Inflammatory macrophage (primary cell): ENCODE measurements at places on chromosomes 16 and 17.

- DNase-seq: no peak
Observed at GRCh38 chr16:77696149-77696548, 26.2 kb upstream of the NUDT7 start.

GRCh38 chr17:27882162-27882840 lies 10.9 kb downstream of the LYRM9 start:
- DNase-seq: no peak

DNA sequence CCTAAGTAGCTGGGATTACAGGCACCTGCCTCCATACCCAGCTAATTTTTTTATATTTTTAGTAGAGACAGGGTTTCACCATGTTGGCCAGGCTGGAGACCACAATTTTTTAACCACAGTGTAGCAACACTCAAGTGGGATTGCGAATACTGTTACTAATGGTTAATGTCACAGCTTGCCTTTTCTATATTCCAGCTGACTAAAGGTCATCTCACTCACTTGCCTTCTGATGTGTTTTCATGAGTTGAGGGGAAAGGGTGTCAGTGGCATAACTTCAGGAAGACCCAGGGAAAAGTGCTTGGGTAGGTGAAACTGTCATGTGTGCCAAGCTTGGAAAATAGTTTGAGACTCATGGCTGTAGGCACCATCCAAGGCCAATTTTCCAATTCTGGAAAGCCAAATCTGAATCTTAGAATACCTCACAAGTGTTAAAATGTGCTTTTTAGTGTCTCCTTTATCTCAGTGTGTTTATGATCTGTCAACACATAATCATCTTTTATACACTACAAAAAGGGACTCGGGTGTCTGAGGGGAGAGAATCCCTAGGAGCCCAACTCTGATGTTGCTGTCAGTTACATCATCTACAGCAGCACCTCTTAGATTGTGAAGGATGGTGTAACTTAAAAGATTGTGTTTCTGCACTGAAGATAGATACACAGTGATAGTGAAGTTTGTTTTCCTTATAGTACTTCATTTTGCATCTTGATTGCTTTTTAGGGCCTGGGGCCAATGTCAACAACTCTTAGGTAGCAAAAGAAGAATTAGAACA lies 27.1 kb downstream of the OGFOD1 start:
- DNase-seq: peak; percentile 49

GRCh38 chr16:89094252-89094879 lies 714 bp downstream of the ACSF3 start:
- no peak for DNase-seq

- DNase-seq: no peak
Observed at GRCh38 chr16:80041410-80041809, 440.9 kb upstream of the MAF start.

DNA sequence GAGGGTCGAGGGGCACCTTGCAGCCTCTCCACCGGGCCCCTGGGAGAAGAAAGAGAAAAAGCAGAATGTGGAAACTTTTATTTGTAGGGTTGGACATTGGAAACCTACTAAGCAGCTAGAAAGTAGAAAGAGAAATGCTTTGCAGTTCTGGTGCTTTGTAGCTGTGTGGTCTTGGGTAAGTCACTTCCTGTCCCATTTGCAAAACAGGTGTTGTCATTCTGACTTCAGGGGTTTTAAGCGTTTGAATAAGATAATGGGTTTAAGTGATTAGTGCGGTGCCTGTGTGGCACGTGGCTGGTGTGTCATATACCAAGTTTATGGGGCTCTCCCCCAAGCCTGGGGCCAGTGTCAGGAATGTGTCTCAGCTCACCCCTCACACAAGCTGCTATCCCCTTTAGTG lies 1.6 kb downstream of the CA4 start:
- DNase-seq: no peak

DNA sequence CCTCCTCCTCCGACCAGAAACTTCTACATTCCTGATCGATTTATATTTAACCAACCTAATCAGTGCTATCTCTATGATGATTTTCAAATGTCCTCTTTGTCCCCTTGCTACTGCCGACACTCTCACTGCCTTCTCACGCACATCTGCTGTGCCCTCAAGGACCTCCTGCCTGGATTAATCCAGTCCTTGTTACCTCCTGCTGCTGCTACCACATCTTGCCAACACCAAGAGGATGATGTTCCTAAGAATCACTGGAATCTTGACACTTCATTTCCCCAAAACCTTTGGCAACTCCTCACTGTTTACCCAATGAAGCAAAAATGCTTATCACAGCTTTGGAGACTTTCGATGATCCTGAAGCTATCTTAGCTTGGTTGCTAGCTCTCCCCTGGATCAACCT lies 287.3 kb upstream of the AXIN2 start:
- DNase-seq: no peak

DNA sequence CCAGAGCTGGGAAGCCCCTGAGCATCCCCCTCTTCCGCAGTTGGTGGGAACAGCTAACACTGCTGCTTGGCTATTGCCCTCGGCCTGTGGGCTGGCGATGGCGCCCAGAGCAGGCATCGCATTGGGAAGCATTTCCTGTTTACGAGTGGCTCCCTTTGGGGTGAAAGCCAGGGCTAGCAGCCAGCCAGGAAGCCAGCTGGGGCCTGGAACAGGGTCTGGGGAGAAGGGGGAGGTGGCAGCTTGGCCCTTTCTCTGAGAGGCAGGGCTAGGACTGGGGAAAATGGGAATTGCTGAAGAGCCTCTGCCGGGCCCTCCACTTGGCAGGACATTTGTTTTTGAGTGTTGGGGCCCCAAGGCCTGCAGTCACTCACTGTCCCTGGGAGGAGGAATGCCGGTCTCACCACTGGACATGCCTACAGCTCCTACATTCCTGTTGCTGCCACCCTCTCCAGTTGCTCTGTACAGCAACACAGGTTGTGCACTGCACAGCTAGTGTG lies 2.4 kb upstream of the MTSS2 start:
- DNase-seq: no peak

DNA sequence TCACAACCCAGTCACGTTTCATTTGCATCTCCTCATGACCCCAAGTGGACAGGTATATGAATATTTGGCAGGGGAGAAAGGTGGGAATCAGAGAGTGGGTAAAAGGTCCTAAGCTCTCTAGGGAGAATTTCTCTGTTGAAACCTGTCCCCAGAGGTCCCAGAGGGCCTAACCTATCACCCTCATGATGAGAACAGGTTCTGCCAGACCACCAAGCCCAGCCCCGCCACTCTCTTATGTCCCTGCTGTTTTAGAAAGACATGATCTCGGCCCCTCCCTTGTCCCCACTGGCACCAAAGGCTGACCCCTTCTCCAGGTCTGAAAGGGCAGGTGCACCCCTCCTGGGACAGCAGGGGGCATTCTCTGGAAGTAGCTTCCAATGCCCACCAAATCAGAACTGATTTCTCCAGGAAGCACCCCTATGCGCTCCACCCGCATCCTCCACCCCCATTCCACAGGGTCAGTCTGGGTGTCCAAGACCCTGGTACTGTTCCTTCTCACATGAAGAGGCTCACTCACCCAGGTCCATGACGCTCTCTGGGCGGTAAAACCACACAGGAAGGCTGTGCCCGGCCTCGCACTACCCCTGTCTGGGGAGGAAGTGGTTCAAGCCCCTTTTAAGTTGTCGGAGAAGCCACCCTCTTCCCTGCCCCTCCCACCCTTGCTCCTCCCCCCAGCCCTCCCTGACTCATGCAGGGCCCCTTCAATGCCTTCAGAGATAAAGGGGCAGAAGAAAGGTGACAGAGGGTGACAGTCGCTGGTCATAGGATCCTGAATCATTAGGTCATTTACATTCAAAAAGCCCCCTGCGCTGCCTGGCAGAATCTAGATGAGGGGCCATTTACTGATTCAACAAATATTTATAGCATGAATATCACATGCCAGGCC lies at the start of gene CCR7:
CCR7 (minus strand) TSS at position 590 of the 886 bp plus-strand sequence; CDS start at position 527, 63 bp downstream.
- DNase-seq: no peak

DNA sequence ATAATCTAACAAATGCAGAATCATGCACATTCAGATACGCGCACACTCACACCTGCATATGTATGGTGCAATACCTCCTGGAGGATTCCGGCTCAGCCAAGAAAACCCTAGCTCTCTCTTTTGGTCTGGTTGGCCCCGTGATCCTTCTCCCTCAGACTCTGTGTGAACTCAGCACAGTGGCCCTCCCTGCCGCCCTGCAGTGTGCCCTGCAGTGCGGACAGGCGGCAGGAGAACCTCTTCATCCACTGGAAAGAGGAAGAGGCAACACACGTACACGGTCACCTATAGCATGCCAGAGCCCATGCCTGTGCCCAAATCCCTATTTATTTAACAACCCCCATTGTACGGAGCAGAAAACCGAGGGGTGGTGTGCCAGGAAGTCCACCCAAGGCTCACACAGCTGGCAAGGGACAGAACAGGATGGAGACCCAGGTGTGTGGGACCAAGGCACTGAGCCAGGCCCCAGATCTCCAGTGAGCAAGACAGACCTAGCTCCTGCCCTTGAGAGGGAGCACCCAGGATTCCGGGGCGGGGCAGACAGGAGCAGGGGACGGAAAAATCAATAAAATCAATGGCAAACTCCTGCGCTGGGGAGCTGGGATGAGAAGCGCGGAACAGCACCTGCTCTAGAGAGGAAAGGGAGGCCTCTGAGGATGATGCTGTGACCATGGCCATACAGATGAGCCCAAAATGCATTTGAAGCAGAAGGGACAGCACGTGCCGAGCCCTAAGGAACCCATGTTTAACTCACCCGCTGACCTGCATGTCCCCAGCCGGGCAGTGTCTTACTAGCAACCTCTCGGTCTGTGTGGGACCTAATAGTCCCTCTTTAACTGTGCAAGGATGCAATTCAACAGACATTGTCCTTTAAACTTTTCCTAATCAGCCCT lies 54.7 kb upstream of the CIBAR2 start:
- DNase-seq: no peak

GRCh38 chr16:67977469-67978227 lies 2.7 kb downstream of the DPEP3 start:
- no peak for DNase-seq

DNA sequence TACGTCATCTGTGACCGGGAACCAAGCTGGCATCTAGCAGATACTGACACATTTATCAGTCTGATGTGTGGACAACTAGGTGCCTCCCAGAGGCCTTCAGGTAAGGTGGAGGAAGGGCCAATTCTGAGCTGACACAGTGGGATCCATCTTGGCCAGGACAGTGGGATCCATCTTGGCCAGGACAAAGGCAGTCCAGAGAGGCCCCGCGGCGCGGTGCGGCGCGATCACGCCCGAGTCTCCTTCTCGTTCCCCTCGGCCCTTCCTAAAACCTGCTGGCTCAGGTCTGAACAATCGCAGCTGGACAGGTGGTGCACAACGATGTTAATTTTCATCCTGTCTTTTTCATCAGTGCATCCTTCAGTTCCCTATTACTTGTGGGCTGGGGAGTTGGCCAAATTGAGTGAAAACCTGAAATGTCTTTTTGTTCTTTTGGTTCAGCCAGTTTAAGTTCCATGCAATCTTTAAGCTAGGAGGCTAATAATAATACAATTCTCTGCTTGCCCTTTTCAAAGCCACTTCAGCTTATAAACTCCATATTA lies 486 bp upstream of the WSB1 start:
- no peak for DNase-seq

GRCh38 chr16:89241187-89242007 lies 23.9 kb downstream of the ZNF778 start:
- peak; percentile 54 for DNase-seq

- DNase-seq: peak; percentile 60
Observed at GRCh38 chr16:2004795-2005517, 4.7 kb downstream of the ZNF598 start.

DNA sequence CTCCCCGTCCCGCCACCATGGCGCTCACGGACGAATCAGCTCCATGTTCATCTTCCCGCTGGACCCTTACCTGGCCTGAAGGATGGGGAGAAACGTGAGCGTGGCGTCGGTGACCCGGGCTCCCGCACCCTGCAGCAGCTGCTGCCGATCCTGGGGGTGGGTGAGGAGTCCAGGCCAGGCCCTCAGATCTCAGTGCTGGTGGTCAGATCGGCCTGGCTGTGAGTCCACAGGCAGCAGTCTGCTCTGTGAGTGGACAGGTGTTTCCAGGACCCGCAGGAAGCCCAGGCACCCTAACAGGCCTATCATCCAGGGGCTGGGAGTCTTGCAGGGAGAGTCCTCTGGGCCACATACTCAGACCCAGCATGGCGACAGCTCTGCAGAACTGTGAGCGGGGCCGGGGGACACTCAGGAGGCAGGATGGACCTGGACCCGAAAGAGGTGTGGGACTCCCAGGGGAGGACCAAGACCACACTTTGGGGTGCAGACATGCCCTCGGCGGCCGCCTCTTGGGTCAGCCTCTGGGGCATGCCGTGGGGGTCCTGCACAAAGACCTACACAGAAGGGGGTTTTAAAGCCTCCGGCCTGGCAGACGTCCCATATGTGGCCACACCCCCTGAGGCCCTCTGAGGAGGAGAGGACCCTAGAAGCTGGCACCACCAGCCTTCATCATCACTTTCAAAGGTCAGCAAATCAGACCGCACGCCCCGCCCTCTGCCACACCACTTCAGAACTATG lies 27.2 kb upstream of the ZNF469 start:
- no peak for DNase-seq

DNA sequence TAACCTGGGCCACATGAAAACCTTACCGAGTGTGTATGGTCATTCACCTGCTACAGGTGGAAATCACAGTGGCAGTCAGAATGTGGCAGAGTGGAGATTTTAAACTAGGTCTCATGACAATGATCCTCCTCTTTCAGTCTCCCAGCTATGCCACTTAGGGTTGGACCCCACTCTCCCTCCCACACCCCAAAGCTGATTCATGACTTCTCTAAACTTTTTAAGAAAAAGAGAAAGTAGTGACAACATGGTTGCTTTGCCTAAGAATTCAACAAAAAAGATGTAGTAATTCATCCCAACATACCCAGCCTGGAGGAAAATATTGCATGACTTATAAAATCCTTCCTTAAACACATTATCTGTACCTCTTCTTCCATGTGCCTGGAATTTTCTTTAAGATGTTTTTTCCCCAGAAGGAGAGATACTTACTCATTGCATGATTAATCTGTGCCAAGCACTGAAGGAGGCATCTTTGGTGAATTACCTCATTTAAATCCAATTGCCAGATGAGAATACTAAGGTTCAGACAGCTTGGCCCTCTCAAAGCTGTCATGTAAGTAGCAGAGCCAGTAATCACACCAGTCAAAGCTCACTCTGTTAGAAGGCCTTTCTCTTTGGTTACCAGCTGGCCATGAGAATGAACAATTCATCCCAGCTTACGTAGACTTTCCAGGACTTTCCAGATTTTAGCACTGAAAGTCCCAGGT lies 119.9 kb downstream of the COPRS start:
- peak; percentile 40 for DNase-seq

DNA sequence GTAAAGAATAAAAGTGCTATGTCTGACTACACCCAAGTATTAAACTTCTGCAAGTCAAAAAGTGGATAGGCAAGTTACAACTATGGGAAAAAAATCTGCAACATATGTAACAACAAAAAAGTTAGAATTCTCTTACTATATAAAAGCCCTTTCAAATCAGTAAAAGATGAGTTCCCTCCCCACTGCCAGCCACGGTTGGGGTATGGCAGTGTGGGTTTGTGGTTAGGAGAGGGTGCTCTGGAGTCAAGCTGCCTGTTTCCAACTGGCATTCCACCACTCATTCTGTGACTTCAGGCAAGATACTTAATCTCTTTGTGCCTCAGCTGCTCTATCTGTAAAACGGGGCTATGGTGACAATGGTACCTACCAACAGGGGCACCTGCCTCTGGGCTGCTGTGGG lies 26.6 kb upstream of the MFSD6L start:
- no peak for DNase-seq
